ENCODE measurements at places on chromosomes 2 and 18.

- peak; percentile 43 for DNase-seq
Measured at GRCh38 chr2:127700527-127701192, 637 bp upstream of the SFT2D3 start.

DNA sequence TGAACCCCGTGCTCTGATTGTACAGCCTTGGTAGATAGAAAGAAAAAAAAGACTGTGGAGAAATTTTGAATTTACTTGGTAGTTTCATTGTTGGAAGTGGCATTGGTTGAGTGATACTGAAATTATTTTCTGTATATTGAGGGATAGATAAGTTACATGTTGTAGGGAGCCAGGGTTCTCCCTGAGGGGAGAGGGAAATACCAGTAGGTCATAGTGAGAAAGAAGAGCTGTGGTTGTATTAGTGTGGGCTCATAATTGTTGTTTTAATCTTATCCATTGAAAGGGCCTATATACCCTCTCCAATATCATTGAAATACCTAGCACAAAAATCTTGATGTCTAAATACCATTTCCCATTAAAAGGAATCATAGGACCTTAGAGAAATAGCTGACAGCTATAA is 16.9 kb upstream of the RAB31 start:
- no peak for DNase-seq

DNA sequence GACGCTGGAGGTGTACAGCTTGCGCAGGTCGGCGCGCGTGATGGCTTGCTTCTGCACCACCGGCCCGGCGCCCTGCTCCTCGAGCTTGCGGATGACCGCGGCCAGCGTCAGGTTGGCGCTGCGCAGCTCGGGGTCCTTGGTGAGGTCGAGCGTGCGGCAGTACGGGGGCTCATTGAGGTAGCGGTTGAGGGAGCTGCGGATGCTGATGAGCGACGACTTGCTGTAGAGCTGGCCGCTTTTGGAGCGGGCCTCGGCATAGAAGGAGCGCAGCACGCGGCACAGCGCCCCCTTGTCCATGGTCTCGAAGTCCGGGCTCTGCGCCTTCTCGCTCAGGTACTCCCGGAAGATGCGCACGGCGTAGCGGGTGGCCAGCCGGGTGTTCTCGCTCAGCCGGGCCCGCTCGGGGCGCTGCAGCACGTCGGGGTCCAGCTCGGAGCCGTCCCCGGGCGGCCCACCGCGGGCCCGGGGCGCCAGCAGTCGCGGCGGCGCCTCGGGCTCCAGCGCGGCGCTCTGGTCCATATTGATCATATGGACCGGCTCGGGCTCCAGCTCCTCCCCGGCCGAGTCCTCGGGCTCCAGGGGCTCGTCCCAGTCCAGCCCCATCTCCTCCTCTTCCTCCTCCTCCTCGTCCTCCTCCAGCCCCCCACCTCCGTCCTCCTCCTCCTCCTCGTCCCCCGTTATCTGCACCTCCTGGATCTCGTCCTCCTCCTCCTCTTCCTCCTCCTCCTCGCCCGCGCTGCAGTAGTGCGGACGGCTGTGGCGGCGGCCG is 523 bp downstream of the KCTD1 start:
- peak; percentile 77 for DNase-seq

DNA sequence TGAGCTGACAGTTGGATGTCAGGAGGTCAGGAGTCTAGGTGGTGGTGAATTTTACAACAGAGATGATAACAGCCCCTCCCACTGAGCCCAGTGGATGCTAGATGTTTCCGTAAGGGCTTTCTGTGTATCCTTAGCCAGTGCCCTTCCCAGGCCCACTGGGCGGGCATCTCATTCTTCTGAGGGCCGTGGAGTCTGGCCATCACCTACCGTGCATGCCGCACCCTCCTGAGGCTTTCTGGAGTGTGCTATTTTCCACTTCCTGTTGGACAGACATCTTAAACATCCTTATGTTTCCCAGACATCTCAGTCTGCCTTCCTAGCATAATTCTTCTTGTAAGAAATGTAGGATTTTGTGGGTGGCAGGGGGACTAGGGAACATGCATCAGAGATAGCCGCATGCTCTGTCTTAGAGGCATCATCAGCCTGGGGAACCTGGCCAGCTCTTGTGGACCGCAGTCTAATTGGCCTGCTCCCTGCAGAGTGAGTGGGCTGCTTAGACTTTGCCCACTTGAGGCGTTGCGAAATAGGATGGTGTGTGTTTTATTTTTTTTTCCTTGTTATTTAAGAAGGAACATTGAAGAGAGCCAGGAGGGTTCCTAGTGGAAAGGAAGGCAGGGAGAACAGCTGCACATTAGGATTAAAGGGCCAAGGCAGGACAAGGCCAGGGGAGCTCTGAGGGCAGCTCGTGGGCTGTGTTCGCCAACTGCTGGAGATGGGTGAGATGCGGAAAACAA is 135.8 kb downstream of the SH3RF3 start:
- no peak for DNase-seq

DNA sequence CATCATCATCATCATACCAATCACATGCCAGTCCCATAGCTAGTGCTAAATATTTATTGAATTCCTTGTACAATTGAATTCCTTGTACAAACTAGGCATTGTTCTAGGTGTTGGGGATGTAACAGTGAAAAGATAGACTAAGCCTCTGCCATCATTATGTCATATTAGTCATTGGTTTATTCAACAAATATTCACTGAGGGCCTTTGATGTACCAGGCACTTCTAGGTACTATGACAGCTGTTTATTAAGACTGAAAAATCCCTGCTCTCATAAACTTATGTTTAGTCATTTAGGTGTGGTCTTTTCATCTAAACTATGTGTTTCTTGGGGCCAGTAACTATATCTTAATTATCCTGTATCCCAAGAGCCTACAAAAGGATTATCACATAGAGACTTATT is 412.3 kb upstream of the ETAA1 start:
- DNase-seq = no peak

- DNase-seq = peak; percentile 35
Measured at GRCh38 chr2:105328281-105329196, 996 bp downstream of the TGFBRAP1 start.

DNA sequence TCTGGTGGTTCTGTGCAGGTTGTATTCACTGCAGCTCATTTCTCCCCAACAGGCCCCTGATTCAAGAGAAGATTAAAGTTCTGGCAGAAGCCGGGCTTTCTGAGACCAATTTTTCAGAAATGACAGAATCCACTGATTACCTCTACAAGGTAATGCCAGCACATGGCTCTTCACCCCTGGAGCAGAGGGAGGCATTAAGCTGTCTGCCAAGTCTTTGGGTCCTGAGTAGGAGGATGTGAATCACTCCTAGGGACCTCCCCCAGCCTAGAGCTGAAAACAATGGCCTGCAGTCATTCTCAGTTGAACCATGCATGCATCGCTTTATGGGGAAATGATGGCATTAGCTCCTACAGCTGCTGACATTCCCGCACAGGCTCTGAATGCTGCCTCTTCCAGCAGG is 20.5 kb upstream of the RPL37A start:
- DNase-seq = peak; percentile 30

DNA sequence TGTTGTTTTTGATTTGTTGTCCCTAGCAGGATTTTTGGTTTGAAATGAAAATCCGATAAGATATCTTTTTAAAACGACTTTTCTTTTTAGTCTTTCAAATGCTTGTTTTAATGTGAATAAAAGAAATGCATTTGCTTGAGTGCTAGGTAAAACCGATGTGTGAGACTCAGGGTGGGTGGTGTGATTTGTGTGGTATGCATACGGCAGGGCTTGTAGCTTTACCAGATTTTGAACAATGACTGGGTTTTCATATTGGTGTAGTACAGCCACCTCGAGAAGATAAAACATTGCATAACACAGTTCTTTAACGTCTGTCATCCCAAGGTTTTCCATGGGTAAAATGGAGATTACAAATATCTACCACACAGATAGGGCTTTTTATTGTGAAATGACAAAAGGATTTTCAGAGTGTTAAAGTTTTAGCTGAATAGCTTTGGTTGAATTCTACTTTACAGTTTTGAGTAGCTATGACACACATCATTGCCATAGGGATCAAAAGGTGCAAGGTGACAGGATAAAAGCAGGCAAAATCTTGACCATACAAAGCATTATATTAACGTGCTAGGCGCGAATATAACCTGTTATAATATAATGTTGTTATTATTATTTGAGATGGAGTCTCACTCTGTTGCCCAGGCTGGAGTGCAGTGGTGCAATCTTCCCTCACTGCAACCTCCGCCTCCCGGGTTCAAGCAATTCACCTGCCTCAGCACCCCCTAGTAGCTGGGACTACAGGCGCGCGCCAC is 824 bp upstream of the ZNF638 start:
- DNase-seq = no peak

Measured in stimulated activated CD4-positive, alpha-beta T cell treated with anti-CD3 and anti-CD28 coated beads, Interleukin-15, amount 100 ng/mL, for 24 hours (primary cell).